ENCODE measurements at places on chromosomes 5 and 9. TPM values are rescaled to one million over a fixed set of nuclear protein-coding genes. Genes with fewer than 3 reads are reported as not detected.

The MEGF10 gene
- 3.0 TPM for total RNA-seq

The NR2F1 gene
- 10.2 TPM for total RNA-seq

The NKD2 gene
- 3.5 TPM for total RNA-seq

The URM1 gene
- 47.5 TPM for total RNA-seq

The IL7R gene
- 9.8 TPM for total RNA-seq

The MYOZ3 gene
- total RNA-seq: 2.3 TPM

The ACER2 gene
- total RNA-seq: 4.3 TPM
